ENCODE measurements at places on chromosomes 6 and 20.

DNA sequence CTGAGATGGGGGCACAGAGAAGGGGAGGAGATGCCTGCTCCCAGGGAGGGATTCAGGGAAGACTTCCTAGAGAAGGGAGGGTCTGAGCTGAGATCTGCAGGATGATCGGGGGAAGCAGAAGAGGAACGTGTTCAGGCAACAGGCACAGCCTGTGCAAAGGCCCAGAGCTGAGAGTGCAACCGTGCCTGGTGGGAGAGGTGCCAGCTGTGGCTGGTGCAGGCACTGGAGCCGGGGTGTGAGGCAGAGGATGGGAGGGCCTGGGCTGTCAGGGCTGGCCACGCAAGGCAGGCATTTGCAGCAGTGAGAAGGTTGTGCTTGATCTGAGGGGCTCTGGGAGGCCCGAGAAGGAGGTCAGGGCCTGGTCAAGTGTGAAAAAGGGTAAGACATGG lies 27.7 kb downstream of the PTGIS start:
- no peak for DNase-seq

- DNase-seq, result no peak
Observed at GRCh38 chr6:136669299-136669699, 119.1 kb upstream of the MAP7 start.

GRCh38 chr6:3176562-3177355 lies 19.4 kb upstream of the TUBB2A start:
- DNase-seq, result no peak

DNA sequence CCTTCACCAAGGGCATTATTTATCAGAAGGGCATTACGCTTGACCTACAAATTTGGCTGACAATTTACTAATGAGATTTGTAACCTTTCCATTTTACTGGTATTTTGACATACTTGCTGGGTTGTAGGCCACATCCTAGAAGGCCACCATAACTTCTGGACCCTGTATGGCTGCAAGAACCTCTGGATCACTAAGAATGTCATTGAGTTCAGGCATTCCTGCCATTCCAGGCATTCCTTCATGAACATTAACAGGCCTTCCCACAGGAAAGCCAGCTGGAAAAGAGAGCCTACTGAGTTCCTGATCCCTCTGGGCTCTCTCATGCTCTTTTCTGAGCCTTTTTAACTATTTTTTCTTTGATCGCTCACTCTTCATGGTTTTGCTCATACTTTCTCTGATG lies 28.4 kb upstream of the SLC35A1 start:
- no peak for DNase-seq

DNA sequence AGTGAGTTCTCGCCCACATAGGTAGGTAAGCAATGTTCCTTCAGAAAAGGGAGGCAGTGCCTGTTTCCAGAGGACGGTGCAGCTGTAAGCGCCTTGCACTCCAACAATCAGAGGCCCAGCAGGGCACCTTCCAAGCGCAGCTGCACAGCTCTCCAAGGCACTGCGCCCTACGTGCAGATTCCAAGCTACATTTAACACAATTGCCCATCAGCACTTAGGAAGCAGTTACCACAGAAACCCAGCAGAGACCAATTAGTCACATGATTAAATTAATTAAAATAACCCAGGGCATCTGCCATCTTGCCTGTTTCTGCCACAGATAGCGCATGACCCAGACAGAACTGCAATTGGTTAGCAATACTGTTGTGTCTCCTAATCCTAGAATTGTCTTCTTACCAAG lies 65.5 kb downstream of the SOBP start:
- no peak for DNase-seq

DNA sequence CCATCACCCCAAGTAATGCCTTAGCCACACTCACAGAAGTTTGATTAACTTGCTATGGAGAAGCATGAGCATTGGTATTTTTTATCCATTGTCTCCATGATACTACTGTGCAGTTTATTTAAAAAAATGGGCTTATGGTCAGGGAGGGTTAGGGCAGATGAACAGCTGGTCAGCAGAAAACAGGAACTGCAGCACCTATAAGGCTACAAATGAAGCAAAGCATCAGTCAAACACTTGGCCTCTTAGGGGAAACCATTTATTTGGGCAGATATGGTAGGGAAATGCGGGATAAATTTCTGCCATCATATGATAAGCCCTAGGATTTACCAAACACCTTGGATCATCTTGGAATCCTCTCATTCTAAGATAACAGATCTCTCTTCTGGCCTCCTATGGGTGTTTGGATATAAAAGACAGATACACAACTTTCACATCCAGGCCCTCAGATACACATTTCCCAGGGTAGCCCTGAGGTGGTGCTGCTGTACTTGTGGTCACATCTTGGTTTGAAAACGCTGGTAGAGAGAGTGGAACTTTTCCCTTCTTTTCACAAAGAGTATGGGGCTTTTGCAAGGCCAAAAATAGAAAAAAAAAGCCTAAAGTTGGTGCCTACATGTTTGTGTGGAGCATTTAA lies 42.8 kb upstream of the AHI1 start:
- no peak for DNase-seq

GRCh38 chr6:12082368-12082767 lies 70.3 kb downstream of the HIVEP1 start:
- DNase-seq, result no peak

DNA sequence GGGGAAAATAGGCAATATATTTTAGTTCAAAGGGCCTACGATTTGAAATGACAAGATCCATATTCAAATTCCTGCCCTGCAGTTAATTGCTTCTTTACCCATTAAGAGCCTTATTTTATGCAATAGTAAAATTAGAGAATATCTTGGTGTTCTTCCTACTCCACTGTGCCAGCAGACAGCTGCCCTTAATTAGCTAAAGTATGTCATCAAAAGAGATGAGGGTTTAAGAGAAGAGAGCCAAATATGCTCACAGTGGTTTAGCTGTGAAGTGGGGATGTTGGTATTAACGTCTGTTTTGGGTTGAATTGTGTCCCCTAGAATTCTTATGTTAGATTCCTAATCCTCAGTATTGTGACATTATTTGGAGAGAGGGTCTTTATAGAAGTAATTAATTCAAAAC lies 148.1 kb downstream of the MOXD1 start:
- no peak for DNase-seq

GRCh38 chr6:121040831-121041230 lies 293.4 kb downstream of the TBC1D32 start:
- no peak for DNase-seq

- DNase-seq, result no peak
Observed at GRCh38 chr6:45555981-45556771, 178.4 kb upstream of the SUPT3H start.

GRCh38 chr20:3521852-3522740 lies 51.3 kb downstream of the ATRN start:
- DNase-seq, result no peak

- DNase-seq, result no peak
Observed at GRCh38 chr6:144897441-144897921, 612.3 kb downstream of the UTRN start.

- peak; percentile 13 for DNase-seq
Observed at GRCh38 chr6:142819603-142820337, 125.2 kb downstream of the HIVEP2 start.

- no peak for DNase-seq
Observed at GRCh38 chr6:137652961-137653705, 158.9 kb upstream of the OLIG3 start.

DNA sequence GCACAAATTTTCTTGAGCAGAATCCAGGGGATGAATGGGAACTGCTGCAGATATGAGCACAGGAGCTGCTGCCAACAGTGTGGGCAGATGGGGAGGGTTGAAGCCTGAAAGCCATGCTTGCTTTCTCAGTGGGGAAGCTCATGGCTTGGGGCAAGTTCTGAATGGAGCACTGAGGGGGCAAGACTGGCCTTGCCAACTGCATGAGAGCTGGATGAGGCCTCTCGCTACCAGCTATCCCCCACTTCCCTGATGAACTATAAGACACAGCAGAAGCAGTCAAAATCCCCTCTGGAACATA lies 28.3 kb downstream of the TREM1 start:
- DNase-seq, result no peak

DNA sequence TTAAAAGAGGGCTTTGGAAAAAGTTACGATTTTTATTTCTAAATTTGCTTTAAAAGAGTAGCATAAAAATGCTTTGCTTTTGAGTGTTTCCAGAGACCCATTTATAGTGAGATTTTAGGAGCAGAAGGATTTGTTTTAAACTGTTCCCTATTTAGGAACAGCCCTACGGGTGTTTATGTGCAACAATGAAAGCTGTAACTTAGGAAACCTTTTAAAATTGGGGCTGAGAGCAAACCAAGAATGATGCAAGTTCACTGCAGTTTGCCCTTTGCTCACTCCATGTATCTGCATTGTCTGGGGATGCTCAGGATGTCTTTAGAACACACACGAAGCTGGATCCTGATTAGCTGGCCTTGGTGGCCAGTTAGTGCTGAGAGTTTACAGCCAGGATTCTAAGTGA lies 40.9 kb downstream of the GHRH start:
- DNase-seq, result no peak

DNA sequence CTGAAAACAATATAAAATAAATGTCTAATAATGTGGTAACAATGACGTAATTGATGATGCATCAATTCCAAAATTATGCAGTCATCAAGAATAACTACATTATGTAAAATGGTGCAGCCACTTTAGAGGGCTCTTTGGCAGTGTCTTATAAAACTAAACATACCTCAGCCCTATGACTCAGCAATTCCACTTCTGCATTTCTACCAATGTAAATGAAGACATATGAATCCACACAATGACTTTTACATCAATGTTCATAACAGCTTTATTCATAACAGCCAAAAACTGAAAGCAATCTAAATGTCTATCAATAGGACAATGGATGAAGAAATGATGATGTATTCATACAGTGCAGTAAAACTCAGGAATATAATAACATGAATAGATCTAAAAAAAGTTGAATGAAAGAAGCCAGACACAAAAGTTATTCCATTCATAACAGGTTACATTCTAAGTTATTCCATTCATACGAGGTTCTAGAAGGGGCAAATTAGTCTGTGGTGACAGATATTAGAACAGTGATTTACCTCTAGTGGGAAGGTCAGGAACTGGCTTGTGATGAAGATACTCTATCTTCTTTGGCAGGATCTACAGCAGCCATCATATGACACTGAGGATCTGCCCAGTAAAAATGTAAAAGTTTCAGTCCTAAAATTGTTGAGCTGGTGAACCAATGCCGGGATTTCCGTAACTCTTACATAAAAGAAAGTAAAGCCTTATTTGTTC lies 396.1 kb downstream of the PLCB1 start:
- DNase-seq, result no peak

GRCh38 chr6:5619249-5619648 lies 357.9 kb downstream of the FARS2 start:
- DNase-seq, result no peak

DNA sequence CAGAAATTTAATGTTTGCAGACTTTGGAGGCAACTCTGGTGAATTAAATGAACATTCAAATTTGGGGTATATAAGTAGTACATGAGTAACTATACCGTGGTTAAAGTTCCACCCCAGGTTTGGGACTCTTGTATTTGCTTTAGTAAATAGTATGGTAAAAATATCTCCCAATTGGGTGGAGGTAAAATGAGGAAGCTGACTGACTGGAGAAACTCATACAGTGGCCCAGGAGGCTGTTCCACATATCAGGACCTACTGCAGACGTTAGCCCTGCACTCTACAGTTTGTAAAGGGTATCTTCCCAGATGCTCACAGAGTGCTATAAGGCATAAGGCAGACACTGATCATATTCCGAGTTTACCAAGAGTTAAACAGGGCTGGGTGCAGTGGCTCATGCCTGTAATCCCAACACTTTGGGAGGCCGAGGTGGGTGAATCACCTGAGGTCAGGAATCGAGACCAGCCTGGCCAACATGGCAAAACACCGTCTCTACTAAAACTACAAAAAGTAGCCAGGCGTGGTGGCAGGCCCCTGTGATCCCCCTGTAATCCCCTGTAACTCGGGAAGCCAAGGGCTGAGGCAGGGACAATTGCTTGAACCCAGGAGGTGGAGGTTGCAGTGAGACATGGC lies 53.7 kb downstream of the CPXM1 start:
- no peak for DNase-seq

DNA sequence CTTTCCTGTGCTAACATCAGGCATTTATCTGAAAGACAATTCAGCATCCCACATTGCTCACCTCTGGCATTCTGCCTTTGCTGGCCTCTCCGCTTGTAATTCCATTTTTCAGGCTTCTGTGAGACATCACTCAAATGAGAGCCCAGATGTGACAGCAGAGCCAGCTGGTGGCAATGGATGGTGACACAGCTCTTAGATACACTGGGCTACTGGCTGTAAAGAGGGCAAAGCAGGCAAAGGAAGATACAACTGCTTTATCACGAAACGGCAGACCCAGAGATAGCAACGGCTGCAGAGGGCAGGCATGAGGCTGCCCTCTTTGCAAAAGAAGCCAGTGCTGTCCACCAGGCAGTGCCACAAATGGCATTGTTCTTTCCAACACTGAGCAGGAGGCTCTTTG lies 329.8 kb downstream of the KIF16B start:
- DNase-seq, result no peak

- DNase-seq, result no peak
Observed at GRCh38 chr6:44800171-44800783, 412.8 kb downstream of the CDC5L start.

DNA sequence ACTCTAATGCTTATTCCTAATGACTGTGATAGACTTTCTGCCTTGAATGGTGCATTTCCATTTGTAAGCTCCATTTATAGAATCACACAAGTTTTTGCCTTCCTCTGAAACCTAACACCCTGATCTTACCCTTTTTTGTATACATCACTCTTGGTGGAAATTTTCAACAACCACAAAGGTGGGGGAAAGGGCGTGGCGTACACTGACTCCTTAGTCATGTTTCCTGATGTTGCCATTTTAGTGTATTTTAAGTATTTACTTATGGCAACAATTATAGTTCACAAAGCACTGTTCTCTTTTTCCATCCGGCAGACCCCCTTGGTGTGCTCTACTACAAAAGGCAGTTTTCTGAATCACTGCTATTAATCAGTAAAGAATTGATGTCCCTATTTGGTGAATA lies 92.0 kb downstream of the ATXN1 start:
- peak; percentile 50 for DNase-seq

DNA sequence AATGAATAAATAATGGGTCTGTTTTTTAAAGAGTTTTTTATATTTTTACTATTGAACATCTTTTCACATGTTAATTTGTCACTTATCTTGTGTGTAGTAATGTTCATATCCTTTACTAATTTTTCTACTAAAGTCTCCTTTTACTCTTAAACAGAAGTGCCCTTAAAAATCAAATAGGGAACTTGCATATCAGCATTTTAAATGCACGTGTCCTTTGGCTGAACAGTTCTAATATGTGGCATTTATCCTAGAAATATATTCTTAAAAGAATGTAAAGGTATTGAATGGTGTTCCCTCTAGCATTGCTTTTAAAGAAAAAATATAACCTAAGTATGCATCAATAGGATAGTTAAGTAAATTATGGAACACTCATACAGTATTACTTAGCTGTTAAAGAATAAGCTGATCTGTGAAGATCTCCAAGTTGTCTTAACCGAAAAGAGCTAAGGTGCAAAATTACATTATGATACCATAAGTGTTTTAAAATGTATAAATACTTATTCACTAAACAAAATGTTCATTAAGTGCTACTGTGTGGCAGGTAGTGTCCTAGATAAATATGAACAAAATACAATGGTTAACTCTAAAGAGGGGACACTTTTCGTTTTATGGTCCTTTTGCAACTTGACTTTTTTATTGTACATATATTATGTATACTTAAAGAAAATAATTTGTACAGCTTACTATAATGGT lies 631 bp upstream of the PGBD1 start:
- no peak for DNase-seq
